ENCODE measurements at places on chromosomes 7 and 10. TPM values are rescaled to one million over a fixed set of nuclear protein-coding genes. Genes with fewer than 3 reads are reported as not detected.

- peak; percentile 39 for DNase-seq
- H3K27me3 ChIP-seq, result no peaks in the 10 kb centered on the region
- H3K4me1 ChIP-seq, result peaks cover 26% of the 10 kb centered on the region
- peak overlapping the region; percentile 99 for H3K4me3 ChIP-seq
- peak overlapping the region; percentile 97 for H3K27ac ChIP-seq
These were observed 734 bp downstream of the PTPN12 start for GRCh38 chr7:77537778-77538280.

DNA sequence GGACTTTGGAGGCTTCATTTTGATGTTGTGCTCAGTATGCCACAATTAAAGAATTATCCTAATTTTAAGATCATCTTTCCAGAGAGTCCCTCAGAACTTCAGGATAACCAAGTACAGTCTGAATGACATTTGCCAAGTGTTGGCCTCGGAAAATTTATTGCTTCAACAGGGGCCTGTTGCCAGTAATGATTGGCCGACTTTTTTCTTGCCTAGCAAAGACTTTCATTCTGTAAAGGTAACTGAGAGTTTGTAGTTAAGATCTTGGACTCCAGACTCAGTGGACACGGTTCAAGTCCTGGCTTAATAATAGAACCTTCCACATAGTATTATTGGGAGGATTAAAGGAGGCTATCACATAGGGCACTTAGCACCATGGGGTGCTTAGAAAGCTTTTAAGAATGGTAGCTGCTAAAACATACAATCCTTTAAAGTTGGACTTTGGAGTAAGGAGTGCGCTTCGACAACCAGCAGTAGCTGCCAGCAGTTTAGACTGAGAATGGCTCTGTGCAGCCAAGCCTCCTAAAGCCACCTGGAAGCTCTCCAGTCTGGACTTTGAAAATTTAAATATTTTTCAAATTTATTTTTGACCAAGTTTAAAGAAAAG lies 90.0 kb downstream of the PLCE1 start:
- no peaks in the 10 kb centered on the region for H3K27me3 ChIP-seq
- H3K4me3 ChIP-seq, result no peak overlapping the region
- H3K27ac ChIP-seq, result no peak overlapping the region
- DNase-seq, result no peak

- no peak overlapping the region for H3K27ac ChIP-seq
- H3K4me1 ChIP-seq, result peaks cover 27% of the 10 kb centered on the region
- H3K36me3 ChIP-seq, result peaks cover 8% of the 10 kb centered on the region
These were observed 50.9 kb downstream of the CUX1 start for GRCh38 chr7:101868191-101868950.

Gene DYNC1I1
- total RNA-seq, result 1.6 TPM

Gene HNRNPA2B1
- total RNA-seq, result 456 TPM

Gene OR2A5
- total RNA-seq, result not detected

Gene BRI3
- total RNA-seq, result 448 TPM

Gene ZNF398
- total RNA-seq, result 11.2 TPM

Measured in left lung (tissue), 14 donors.